Activated T-cell treated with anti-CD3 and anti-CD28 coated beads for 4 hours (primary cell): ENCODE measurements at places on chromosomes 1 and 21.

DNA sequence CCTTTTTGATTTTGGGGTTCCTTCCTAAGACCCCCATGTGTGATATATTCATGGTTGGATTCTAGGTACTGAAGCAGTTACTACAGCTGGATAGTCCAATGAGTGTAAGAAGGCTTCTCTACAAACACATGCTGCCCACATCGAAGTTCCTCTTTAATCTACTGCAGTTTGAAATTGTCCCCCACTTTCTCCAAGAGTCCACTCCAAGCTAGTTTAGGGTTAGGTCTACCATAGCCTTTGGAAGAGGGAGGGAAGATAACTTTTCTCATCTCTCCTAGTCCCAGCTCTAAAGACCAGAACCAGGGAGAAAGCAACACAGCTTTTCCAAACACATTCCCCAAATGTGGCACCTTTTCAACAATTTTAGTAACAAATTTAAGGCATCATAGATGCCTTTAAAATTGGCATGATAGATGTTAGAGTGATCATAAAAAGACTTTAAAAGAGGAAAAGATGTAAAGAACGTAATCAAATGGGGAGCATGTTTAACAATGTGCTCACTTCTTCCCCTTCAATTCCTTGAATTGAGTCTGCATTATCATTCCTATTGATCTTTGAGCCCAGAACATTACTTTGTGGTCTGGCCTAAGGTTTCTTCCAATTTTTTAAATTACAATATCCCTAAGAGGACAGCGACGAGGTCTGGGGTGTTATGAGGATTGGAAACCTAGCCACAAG is 1.0 kb upstream of the EXO1 start:
- no peak for DNase-seq

DNA sequence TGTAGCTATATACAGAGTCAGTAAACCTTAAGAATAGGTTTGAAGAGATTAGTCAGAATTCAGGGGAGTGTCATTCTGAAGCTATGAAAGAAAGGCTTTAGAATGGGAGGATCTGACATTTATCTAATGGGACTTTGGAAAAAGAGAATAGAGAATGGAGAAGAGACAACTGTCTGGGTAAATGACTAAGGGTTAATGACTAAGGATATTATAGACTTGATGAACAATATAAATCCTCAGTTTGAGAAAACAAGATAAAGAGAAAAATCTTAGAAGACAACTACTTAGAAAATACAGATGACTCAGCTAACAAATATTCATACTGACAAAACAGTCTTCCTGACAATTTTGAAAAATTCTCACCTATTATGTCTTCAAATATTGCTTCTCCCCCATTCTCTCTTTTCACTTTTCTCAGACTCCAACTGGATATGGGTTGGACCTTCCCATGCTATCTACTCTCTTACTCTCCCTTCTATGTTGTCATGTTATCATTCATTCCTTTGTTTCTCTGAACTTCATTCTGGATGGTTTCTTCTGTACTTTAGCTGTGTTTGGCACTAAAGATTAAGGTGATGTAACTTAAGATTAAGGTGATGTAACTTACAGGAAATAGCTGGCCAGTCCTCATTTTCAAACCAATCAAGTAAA is 20.4 kb downstream of the SLC16A1 start:
- no peak for DNase-seq

- no peak for DNase-seq
Measured at GRCh38 chr1:30788580-30789387, 31.2 kb upstream of the LAPTM5 start.

GRCh38 chr1:197341626-197342025 is 73.6 kb downstream of the CRB1 start:
- DNase-seq = no peak

GRCh38 chr1:206074839-206075238 is 21.9 kb downstream of the RHEX start:
- no peak for DNase-seq
